ENCODE measurements at places on chromosomes 1 and 21.

DNA sequence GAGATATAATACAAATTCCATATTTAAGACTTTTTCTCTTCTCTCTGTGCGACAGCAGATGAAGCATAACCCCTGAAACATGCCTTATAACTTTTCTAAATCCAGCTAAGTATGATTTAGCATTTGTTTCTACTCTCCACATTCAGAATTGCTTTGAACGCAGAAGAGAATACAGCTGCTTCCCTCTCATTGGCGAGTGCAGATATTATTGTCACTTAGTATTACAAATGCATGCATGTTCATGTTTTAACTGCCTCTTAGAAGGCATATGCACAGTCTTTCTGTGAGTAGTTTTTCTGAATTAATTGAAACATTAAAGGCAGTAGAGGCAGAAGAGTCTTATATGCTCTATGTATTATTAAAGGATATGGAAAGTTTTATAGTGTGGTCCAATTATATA lies 217.1 kb downstream of the ZP4 start:
- no peak for DNase-seq

GRCh38 chr1:167166690-167167075 lies 54.0 kb upstream of the POU2F1 start:
- no peak for DNase-seq

- DNase-seq: no peak
These were observed 933 bp downstream of the C1orf35 start for GRCh38 chr1:228101994-228102790.

GRCh38 chr1:15153842-15154479 lies 414 bp downstream of the TMEM51 start:
- DNase-seq: no peak

- no peak for DNase-seq
These were observed 963.7 kb upstream of the ADGRL2 start for GRCh38 chr1:80837066-80837465.

- DNase-seq: no peak
These were observed 16.5 kb upstream of the PIGM start for GRCh38 chr1:160048335-160048734.

DNA sequence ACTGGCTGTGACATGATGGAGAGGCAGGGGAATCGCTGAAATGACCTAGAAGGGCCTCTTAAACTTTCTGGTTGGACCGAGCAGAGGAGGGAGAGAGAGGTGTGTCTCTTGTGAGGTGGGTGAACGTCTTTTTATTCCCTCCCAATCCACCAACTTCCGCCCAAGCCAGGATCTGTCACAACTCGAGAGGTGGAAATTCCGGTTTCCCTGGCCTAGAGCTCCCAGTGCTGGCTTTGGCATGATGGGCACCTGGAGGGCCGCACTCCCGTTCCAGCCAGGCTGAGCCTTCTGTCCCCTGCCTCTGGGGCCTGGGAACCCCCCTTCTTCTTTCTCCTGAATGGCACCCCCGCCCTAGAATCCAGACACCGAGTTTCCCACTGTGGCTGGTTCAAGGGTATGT lies at the start of gene SEMA4A:
TSS of gene SEMA4A (plus strand) at position 224 of the 400 bp plus-strand sequence. CDS start 994 bp downstream, outside the sequence.
- no peak for DNase-seq

DNA sequence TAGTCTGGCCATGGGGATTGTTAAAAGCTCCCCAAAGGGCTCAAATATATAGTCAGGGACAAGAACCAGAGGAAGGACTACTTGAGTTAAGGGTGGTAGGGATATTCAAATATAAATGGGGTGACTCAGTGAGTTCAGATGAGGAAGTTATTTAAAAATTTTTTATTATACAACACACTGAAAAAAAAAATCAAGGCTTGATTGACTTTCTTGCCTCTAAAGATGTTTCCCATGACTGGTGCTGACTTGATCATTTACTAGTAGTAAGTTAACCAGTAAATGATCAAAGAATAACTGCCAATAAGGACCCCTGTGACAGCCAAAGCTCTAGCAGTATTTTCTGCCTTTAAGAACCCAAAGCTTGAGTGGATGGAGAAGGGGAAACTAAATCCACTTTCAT lies 357.6 kb upstream of the NR5A2 start:
- DNase-seq: no peak
